ENCODE measurements at places on chromosomes 2 and 18.

DNA sequence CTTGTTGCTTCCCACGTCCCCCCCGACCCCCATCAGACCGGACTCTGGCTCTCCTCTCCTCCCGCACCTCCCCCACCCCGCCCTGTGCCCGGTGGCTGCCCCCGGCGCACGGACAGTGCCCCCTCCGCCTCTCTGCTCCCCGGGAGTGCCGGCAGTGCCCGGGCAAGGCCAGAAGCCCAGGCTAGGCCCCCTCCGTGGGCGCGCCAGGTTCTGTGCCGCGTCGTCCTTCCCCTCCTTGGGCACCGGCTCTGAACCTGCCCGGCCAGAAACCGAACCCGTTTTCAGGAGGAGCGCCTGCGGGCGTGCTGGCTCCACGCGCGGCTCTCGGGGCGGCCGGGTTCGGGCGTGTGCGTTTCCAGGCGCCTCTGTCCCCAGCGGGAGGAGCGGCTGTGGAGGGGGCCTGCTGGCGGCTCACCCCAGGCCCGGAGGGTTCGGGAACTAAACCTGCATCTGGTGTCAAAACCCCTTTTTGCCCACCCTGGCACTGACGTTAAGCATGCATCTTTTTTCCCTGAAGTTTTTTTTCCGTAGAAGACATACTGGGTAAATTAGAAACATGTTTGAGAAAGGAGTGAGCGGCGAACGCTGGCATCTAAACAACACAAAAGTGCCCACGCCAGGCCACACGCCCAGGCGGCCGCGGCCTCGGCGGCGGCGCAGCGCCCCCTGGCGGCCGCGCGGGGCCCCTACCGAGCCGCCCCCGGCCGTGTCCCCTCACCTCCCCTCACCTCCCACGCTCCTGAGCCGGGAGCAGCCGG is 123.9 kb upstream of the SLC1A4 start:
- peak; percentile 64 for DNase-seq

GRCh38 chr2:151482171-151482725 is 72.5 kb downstream of the RIF1 start:
- no peak for DNase-seq

GRCh38 chr2:133324150-133324561 is 244.1 kb downstream of the NCKAP5 start:
- DNase-seq, result no peak

DNA sequence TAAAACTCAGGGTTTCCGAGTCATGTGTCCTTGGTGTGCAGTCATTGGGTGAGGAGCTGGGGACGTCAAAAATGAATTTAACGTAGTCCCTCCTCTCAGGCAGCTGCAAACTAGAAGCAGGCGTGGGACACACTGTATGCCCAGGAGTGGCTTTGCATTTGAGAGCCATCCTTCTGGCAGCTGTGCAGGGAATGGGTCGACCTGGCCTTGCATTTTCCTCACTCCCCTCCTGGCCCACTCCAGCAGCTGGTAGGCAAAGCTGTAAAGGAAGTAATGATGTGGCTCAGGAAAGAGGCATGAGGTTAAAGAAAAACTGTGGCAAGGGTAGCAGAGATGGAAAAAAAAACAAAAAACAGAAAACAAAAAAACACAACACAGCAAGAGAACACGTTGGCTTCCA is 46.5 kb downstream of the RNF144A start:
- no peak for DNase-seq

DNA sequence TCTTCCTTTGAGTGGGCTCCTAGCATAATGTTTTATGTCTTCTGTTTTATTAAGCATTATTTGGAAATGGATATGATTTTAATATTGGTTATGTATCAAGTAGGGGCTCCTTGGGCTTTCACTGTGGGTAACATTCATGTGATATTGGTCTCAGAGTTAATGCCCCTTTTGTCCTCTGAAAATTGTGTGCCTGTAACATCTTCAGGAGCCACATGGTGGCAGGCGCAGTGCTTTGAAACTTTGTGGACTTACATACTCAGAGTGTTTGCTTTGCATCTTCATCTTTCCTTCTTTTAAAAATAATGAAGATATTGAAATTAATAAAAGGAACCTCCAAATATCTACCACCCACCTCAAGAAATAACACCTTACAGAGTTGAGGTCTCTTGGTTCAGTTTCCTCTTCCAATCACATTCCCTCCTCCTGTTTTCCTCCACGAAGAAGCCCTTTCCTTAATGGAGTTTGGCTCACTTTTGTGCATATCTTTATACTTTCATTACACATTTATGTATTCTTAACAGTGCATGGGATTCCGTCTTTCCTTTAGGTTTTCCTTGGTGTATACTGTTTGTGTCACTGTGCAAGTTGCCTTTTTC is 73.5 kb downstream of the LIMS1 start:
- DNase-seq, result no peak

DNA sequence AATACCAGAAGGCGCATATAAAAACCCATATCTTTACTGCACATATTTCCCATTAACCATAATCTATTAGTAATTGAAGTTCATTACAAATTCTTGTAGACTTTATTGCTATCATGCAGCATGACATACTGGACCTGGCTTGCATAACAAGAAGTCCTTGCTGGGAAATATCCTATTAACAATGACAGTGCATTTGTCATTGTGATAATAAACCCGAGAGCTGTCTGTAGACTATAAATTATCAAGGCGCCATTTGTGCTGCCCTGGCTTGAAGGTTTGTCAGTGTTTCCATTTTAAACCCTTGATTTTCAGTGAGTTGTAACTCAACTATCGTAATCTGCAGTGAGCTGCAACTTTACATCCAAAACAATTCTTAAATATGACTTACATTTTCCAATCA is 59.0 kb downstream of the HNMT start:
- DNase-seq, result no peak

DNA sequence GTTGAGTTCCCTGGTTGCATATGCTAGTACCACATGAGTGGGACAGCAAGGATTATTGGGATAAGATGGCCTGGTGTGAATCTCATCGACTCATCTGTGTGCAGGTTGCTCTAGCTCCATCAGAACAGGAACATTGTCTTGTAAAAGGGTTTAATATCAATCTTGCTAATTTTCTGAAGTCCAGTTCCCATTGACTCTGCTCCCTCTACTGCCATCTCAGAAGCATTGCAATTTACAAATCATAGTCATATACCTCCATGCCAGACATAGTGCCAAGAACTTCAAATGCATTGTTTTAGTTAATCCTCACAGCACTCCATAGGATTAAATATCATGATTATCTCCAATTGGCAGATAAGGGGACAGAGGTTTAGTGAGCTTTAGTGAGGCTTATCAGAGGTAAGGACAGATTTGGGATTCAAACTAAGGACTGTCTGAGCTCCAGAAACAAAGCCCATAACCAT is 4.8 kb upstream of the STAT4 start:
- no peak for DNase-seq

DNA sequence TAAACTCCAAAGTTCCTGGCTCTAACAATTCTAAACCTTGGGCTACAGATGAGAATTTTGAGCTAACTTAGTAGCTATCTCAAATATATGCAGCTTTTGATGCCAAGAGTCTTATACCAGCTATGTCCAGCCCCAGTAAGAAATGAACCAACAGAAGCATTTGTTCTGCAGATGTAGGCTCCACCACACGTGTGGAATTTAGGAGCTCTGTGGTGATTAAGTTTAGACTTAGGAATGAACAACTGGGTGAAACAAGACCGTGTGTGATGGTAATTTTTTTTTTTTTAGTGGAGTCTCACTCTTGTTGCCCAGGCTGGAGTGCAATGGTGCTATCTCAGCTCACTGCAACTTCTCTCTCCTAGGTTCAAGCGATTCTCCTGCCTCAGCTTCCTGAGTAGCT is 179.7 kb downstream of the ANKRD30B start:
- DNase-seq, result no peak

DNA sequence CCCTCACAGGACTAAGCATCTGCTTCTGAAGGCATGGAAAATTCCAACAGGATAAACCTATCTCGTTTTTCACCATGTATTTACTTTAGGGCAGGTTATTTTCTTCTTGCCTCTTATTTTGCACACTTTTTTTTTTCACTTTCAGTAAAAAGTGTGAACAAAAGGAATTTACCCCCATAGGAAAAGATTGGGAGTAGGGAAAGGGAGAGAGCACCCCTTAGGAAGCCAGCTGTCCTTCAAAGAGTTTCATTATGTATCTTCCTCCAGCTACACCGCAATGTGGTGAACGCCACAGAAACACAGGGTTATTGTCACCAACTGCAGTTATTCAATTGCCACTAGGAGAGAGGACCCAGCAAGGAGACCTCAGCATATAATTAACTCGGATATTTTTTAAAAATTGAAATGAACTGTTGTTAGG is 286.2 kb upstream of the VRK2 start:
- no peak for DNase-seq

GRCh38 chr2:182240862-182241371 is 185.9 kb downstream of the PDE1A start:
- no peak for DNase-seq

DNA sequence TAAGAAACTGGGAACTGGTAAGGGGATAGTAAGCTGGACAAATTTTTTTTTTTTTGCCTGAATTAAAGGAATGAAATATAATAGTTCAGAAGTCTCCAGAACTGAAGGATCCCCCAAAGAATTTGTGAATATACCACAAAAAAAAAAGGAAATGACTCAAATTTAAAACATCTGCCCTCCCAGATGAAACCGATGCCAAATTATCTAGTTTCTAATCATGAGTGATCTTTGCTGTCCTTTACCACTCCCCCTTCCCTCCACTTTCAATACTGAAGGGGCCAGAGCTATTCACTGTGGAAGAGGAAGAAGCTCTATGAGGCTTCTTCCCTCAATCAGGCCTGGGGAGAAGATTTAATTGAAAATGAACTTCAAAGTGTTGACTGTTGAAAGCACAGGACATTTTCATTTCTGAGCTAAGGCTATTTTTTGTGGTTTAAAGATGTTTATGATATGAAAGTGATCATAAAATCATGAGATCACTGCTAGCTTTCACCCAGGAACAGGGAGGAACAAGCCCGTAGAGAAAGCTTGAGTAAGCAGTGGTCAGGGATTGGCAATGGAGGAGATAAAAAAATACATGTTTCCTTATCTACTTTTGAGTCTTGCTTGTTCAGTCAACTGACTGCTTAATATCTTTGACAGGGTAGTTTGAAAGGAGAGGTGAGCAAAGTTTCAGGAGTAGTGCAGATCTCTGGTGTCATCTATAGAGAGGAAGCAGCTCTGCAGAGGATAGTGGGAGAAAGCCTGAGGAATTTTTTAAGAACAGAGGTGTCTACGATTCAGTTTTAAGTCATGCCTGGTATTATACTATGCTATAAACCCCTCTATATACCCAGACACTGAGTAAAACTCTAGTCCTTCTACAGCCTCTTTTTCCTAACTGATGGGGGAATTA is 409.5 kb upstream of the FIGN start:
- DNase-seq, result no peak

DNA sequence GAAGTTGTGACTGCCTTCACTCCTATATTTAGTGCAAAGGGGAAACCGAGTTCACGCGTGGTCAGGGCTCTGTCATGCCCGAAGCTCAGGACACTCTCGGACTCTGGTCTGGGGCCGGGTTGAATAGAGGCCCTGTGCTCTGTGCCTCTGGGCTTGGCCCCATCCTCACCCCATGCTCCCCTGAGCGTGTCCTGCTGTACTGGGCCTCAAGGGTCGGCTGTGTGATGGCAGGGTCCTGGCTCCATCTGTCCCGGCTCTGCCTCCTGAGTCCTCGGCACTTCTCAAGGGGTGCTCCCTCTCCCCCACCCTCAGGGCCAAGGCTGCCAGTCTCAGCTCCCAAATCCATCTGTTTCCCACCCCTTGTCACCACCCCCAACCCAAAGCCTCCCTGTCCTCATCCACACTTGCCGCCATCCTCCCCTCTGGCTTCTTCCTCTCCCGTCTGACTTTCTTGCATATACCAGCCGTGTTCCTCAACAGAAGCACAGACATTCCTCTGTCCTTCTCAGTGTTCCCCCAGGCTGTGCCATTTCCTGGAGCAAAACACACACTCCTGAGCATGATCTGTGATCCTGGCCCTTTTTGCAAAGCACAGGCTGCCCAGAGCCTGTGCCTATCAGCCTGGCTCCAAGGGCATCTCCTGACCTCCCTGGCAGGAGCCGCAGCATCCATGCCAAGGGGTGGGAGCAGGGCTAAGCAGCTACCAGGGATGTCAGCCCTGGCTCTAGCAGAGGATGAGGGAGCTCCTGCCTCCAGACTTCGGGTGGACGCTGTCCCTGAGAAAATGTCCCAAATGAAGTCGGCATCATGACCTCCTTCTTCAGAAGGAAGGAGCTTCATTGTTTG is 64.2 kb upstream of the OTOS start:
- no peak for DNase-seq

GRCh38 chr2:241835611-241836010 is 23.1 kb downstream of the PDCD1 start:
- no peak for DNase-seq
